ENCODE measurements at places on chromosomes 6 and 20.
A peak's percentile ranks its signal among the peaks of the same experiment; 100 is the strongest.

- peak; percentile 65 for DNase-seq
These were observed 48.0 kb downstream of the NFATC2 start for GRCh38 chr20:51494241-51495110.

DNA sequence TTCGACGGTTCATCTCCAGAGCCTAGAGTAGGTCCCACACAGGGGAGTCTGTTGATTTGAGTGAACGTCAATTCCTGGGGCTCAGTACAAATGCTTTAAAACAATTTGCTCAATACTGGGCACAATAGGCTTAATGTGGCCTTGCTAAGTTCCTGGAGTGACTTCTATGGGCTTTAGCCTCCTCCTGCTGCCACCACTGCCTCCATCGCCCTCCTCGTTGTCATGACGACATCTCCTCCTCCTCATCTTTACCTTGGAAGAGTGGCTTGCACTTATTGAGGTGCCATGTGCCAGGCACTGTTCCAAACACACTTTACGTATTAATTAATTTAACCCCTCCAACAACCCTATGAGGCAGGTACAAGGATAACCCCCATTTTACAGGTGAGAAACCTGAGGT, 11.8 kb upstream of the ZMYND8 start:
- DNase-seq: no peak

DNA sequence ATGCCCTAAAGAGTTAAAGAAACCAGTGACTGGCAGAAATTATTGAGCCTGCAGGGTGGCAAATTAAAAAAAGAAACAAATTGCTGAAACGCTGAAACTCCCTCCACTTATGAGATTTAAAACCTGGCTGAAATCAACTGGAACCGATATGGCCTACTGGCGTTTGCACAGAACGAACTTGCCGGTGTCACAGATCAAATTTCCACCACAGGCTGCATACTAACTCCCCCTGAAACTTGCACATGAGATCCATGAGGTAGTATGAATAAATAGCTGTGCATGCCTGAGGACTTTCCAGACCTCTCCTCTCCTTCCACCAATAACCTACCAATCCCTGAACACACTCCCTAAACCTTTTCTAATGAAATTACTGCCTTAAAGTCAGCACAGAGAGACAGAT, 150.4 kb downstream of the RNGTT start:
- no peak for DNase-seq

DNA sequence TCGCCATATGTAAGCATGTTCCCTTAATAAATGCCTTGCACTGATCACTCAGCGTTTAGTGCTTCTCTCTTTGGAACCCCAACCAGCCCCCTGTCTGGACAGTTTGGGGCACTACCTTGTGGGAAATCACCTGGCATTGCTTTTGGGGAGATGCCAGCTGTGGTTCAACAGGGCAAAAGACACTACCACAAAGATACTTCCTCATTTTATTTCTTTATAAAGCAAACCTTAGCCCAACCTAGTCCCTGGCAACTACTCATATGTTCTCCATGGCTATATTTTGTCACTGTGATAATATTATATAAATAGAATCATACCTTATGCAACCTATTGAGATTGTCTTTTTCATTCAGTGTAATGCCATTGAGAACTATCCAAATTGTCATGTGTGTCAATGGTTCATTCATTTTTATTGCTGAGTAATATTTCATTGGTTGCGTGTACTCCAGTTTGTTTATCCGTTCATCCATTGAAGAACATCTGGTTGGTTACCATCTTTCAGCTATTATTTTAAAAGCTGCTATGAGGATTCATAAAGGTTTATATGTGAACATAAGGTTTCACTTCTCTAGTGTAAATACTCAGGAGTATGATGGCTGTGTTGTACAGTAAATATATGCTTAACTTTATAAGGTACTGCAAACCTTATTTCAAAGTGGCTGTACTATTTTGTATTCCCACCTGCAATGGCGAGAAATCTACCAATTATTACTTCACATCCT, 114.8 kb downstream of the MOXD1 start:
- DNase-seq: no peak

DNA sequence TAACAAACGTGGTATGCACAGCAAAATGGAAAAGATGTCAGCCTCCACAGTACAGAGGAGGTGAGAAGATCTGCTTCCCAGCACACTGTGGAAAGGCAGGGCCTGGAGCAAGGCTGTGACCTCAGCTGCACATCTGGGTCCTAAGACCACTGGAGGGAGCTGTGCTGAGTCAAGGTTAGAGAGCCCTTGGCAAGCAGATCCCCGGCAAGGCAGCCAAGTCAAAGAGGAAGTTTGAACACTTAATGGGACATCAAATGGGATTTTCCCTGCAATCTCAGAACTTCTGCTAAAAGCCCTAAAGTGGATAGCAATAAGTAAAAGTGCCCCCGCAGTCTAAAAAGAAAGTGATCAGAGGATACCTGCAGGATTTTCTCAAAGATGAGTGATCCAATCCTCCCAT, 39.5 kb downstream of the UNC5CL start:
- DNase-seq: no peak

- DNase-seq: no peak
These were observed 37.0 kb downstream of the BCKDHB start for GRCh38 chr6:80143419-80143937.

- peak; percentile 68 for DNase-seq
These were observed 39.7 kb upstream of the TULP1 start for GRCh38 chr6:35552285-35552917.

DNA sequence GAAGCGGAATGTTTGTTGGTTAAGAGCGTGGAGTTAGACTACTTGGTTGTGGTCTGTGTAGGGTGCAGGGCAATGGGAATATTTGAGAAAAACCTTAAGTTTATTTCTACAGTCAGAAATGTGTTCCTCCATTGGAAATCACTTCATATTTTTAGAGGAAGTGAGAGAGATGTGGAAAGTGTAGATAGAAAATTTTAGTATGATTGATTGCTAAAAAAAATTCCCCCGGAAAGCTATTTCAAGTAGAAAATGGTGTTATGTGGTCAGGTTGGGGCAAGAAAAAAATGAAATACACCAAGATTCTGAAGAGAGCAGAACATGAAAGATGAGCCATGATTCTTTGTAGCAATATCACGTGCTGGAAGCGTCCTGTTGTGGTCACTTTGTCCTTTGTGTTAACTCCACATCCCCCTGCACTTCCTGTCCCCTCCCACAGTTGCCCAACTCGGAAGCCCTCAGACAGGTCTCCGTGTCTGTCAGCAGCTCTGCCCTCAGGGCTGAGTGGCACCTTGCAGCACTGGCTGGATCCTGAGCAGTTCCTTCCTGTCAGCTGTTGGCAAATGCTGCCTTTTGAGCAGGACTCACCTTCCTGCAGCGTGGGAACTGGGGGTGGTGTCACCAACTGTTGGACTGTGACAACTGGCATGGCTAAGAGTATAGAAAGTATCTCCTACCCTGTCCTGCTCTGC, 137.5 kb upstream of the SLC24A3 start:
- DNase-seq: peak; percentile 1
